ENCODE measurements at places on chromosomes 13 and 19.

DNA sequence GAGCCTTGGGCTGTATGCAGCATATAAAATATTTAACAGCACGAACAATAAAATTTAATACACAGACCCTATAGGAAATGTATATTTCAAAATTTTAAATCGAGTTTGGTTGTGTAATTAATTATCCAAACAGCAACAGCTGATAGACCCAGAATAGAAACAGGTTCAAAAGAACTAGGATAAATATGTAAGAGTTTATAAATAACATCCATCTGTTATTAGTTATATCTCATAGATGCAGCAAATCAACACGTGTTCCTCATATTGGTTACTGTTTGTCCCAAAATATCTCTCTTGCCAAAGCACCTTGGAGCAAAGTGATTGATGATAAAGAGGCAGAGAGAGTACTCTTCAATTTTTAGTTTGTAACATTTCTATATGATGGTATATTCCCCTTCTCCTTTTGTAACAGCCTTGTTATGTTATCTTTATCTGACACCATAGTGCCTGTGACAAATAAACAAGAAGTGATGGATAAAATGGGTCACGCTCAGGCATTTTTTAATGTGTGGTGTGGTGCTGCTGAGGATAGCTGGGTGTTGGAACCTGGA, 260.6 kb upstream of the NBEA start:
- DNase-seq = no peak

DNA sequence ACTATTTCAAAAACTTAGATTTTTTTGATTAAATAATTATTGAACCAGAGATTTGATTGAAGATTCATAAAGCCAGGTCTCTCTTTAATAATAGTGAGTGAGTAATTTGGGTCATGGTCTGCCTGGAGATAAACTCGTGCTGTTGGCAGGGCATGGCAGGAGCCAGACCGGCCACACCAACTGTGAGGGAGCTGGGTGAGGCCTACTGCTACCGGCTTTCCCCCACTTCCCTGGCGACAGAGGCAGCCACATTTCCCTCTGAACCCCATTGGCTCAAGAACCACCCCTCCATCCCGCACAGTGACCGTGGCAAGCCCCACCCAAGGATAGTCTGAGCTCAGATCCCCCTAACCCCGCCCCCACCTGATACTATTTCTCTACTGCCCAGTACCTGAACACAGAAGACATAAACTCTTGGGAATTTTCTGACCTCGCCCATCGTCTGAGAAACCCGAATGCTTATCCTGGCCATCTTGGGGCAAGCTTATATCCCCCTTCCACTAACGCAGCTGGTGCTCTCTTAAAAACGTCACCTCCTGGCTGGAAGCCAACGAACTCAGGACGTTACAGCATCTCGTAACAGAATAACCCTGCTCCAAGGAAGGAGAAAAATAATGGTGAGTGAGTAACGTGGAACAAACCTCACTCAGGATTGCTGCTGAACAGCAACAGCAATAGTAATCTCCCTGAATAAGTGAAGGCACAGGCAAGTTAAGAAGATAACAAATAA, 627.6 kb upstream of the PCDH9 start:
- no peak for DNase-seq

DNA sequence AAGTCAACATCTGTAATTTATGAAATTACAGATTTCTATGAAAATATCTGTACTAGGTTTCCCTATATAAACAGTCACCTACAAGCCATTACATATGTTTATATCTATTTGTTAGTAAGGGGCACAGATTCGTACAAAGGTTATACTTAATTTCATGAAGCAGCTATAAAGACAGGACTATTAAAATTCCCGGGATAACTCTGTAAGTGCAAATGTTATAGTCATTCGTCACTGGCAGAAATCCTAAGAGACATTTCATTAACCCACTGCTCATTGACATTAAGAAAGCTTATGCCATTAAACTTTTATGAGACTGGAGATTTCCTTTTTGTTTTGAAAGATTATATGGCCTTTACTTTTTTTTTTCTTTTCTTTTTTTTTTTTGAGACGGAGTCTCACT, 122.9 kb downstream of the MYO16 start:
- no peak for DNase-seq

- no peak for DNase-seq
These were observed 1.4 kb upstream of the TSHZ3 start for GRCh38 chr19:31350693-31351055.

DNA sequence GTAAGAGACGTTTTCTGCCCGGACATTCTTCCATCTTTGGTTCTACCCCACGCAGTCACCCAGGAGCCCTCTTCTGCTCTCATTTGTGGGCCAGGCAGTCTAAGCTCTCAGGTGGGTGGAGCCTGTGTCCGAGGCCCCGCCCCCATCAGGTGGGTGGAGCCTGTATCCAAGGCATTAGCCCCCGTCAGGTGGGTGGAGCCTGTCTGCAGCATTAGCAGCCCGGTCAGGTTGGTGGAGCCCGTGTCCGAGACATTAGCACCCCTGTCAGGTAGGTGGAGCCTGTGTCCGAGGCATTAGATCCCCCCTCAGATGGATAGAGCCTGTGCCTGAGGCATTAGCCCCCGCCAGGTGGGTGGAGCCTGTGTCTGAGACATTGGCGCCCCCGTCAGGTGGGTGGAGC, 45.5 kb upstream of the C13orf46 start:
- no peak for DNase-seq

DNA sequence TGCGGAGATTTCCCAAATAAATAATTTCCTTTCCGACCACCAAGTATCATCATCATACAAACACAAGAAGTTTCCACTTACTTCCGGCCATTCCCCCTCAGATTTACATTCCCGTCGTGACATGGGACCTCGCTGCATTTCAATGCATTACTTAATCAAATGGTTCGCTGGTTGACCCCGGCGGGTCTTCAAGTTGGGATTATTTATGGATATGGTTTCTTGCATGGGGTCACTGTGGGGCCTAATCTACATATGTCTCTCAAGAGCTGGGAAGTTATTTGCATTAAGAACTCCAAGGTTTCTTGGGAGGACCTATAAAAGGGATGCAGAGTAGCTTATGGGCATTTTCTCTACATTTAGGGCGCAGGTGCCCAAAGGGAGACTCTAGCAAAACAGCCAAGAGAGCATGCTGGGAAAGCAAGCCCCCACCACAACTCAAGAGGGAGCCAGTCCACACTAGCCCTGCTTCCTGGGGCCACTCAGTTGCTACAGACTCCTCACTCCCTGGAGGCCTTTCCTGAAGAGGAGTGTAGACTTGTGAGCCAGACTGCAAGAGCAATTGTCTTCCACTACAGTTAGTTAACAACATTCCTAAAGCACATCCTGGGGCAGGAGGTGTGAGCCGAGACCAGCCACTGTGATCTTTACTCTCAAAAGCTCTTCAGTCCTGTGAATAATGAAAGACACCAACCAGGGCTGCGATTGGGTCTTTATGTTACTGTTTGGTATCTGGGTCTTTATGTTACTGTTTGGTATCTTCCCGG, 125.3 kb downstream of the KATNAL1 start:
- DNase-seq = no peak

- no peak for DNase-seq
These were observed at the start of gene NLRP5 for GRCh38 chr19:55986487-55986886. Gene NLRP5 (plus strand): TSS chr19:55986775.

- DNase-seq = peak; percentile 68
These were observed 924 bp downstream of the TRAPPC5 start for GRCh38 chr19:7681340-7682174.

DNA sequence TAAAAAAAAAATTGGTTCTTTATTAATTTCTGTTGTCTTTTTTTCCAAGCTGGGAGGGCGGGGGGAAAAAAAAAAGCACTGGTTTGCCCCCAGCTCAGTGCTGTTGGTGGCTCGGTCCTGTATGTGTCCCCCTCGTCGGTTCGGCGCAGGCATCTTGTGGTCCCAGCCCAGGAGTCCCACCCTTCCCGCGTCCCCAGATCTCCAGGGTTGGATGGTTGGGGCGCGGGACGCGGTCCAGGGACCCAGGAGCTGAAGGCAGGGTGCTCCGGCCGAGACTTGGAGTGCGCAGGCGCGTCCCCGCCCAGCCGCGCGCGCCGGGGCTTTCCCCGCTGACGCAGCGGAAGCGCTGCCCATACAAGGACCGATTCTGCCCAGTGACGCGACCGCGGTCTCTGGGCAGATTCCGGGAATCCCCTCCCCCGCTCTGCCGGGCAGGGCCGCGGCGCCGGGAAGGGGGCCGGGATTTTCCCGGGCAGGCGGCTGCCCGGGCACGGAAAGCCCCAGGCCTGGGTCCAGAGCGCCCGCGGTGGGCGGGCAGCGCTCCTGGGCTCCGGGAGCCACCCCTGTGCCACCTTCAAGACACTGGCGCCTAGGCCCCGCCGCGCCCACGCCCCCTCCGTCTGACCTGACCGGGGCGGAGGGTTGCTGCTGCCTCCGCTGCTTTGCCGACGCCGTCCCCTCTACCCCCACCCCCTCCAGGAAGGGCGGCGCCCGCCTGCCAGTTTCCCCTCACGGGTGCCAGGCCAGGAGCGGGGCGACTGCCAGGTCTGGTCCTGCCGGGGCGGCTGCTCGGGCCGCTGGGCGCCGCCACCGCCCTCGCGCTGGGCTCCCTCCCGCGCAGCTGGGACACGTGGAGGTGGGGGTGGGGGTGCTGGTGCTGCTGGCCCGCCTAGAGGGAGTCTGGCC, 2.3 kb downstream of the JUNB start:
- DNase-seq = peak; percentile 91

DNA sequence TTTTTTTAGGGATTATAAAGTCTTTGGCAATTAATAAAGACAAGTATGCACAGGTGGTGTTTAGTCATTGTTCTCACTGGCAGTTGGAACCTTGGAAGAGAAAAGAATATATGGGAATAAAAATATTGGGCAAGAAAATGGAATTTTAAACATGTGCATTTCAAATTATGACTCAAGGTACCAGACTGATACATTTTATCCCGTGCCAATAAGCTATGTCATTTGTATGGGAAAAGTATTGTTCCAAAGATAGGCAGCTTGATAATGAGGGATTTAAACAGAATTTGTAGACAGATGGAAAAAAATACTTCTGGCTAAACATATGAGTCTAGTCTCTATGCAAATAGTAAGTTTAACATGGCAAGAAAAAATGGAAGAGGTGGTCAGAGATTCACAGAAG, 169.5 kb upstream of the UFM1 start:
- DNase-seq = no peak

- DNase-seq = peak; percentile 34
These were observed 751 bp downstream of the GRAMD1A start for GRCh38 chr19:35000647-35001501.

- DNase-seq = no peak
These were observed 181.6 kb downstream of the URI1 start for GRCh38 chr19:30123611-30124010.

GRCh38 chr13:77537289-77537919, 1.9 kb downstream of the SCEL start:
- DNase-seq = no peak

DNA sequence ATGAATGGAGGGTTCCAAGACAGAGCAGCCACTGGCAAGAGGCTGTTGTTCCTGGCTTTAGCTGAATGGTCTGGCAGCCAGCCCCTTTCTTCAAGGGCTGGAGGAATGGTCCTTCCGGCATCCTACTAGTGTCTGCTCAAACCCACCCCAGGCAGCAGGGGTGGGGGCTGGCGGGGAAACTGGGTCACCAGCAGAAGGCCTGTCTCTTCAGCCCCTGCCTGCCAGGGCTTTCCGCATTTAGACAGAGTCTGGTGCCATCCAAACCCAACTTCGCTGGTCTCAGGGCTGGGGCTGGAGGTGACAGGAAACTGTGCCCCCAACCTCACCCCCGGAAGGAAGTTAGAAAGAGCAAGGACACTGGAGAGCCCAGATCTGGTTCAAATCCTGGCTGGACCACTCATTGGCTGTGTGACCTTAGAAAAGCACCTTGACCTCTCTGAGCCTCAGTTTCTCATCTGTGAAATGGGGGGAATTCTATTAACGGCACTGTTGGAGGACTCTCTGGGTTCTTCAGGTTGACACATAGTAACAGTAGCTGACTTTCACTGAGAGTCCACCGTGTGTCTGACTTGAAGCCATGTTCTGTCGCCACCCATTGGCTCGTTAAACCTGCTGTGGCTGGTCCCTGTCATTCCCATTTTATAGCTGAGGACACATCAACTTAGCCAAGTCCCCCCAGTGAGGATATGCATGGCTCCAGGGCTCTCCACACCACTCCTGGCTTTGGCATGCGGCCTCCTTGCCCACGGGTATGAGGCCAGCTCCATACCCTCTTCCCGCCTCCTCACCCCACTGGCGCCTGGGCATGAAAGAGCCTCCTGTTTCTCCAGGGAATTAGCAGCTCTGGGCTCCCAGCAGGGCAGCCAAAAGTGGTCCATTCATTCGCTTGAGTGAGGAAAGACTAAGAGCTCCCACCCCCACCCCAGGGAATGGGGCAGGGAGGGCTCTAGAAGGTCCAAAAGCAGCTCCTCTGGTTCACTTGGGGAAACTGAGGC, 2.5 kb upstream of the NR2C2AP start:
- DNase-seq = no peak

DNA sequence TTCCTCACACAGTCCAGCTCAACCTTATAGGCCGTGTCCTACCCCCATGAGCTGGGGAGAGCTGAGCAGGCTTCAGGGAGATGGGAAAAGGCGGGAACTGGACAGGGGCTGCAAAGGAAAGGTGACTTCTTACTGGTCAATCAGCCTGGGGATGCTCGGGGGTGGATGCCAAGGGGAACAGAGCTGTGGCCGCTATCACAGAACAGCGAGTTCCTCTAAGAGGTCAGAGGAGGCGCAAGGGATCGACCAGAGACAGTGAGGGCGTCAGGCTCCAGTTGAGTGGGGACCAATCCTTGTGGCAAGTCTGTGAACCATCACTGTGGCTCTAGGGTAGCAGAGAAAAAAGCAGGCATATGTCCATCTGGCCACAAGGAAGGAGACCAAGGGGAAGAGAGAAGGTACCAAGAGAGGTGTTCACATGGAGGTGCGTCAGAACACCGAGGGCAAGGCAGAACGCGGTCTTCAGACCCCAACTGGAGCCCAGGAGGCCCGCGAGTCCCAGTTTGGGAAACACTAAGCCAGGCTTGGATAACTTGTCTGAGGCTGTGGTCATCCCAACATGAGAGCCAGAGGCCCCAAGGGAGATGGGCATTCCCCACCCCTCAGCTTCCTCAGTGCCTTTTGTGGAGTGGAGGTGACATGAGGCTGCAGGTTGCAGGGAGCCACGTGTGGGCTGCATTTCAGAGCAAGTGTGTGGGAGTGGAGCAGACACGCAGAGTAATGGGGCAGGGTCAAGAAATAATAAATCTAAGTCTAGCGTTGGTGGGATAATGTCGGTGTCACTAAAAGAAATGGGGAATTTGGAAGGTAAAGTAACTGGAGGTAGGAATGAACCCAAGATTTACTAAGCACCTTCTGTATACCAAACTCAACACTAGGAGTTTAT, 3.9 kb downstream of the F10 start:
- DNase-seq = no peak

DNA sequence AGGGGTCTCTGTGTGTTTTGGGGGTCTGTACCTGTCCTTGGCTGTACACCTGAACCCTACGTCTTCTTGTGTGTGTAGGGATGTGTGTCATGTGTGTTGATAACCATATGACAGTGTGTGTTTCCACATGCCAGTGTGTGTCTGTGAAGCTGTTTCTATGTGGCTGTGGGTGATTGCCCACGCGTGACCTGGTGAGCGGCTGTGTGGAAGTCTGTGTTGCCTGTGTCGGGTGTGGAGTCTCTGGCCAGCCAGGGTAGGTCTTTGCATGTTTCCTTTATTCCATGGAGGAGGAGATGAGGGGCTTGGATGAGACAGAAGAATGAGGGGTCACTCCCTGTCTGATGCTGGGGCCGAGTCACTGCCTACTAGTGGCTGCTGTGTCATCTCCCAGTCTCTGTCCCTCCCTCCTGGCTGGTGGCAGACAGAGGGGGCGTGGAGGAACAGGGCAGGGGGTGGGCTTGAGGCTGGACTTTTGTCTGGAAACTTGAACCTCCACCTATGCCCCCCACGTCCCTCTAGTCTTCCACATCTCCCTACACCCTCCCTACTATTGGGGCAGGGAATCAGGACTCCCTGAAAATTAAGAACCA, 2.8 kb upstream of the FOSB start:
- no peak for DNase-seq

All from stimulated activated CD4-positive, alpha-beta T cell treated with anti-CD3 and anti-CD28 coated beads, TNF-alpha, amount 100 ng/mL, for 4 hours (primary cell).